Pons (tissue), 1 donor: ENCODE measurements at places on chromosomes 7 and 10.
A peak's percentile ranks its signal among the peaks of the same experiment; 100 is the strongest.

- DNase-seq: no peak
Observed at GRCh38 chr10:116088985-116089384, 184.0 kb downstream of the GFRA1 start.

GRCh38 chr10:23702977-23703414 lies 264.1 kb downstream of the OTUD1 start:
- DNase-seq: peak; percentile 75

DNA sequence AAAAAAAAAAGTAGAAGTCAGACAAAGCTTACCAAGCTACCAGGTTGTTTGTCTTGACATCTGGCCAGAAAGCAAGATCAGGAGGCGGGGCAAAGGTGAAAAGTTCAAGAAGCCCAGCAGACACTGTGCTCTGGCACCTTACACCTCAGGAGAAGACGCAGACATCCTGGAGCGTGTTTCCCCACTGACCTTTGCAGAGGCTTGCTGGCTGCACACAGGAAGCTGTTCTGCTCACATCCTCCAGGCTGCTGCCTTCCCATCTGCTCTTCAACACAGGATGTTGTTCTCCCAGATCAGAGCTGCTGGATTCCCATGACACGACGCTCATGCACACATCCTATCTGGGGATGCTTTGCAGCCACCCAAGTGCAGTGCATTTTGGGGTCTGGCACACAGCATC lies 174.4 kb upstream of the KIAA1217 start:
- DNase-seq: no peak

GRCh38 chr7:128093614-128094570 lies 62.7 kb upstream of the LRRC4 start:
- DNase-seq: no peak

- no peak for DNase-seq
Observed at GRCh38 chr7:87505122-87505521, 29.6 kb upstream of the ABCB4 start.

DNA sequence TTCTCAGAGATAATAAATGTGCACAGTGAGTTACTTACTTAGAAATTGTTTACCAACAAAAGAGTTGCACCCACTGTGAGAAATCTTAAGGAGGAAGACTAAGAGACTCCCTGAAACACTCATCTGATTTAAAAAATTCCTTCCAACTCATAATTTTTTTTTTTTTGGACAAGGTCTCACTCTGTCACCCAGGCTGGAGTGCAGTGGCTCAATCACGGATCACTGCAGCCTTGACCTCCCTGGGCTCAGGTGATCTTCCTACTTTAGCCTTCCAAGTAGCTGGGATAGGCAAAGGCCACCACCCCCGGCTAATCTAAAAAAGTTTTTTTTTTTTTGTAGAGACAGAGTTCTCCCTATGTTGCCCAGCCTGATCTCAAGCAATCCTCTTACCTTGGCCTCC lies 36.0 kb downstream of the MALSU1 start:
- no peak for DNase-seq

DNA sequence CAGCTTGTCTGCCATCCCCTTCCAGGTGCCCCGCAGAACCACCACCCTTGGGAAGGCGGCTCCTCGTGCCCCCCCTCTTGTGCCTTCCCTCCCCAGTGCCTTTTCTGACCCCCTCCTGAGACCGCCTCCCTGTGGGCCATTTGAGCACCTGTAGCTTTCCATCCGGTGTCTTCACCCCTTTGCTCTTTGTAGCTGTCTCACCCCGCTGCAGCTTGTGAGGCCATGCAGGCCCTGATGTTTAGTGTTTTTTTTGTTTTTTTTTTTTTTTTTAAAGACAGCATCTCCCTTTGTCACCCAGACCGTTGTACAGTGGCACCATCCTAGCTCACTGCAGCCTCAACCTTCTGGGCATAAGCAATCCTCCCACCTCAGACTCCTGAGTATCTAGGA lies 52.5 kb downstream of the CUX1 start:
- DNase-seq: no peak

GRCh38 chr7:106781007-106781406 lies 84.1 kb upstream of the PIK3CG start:
- no peak for DNase-seq

DNA sequence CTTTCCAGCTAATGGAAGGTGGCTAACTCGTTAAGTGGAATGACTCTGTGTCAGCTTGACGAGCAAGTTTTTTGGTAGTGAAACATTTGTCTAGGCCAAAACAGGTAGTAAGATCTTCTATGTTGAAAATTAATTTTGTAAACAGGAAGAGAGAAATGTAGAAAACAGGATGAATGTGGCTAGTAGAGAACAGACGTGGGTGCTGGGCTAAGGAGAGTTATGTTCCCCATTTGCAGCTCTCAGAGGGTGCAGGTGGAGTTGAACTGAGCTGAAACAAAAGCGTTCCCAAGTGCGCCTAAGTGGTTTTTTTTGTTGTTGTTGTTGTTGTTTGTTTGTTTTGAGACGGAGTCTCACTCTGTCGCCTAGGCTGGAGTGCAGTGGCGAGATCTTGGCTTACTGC lies 59.5 kb upstream of the SRPK2 start:
- no peak for DNase-seq

GRCh38 chr10:130617985-130618384 lies 481.8 kb downstream of the GLRX3 start:
- DNase-seq: no peak

GRCh38 chr7:157434231-157434630 lies 97.4 kb downstream of the DNAJB6 start:
- DNase-seq: no peak
